ENCODE measurements at places on chromosomes 16 and 17.

GRCh38 chr16:22240023-22240710 is 34.1 kb downstream of the EEF2K start:
- no peak for DNase-seq

- no peak for DNase-seq
Measured at GRCh38 chr17:68289936-68290267, 1.0 kb downstream of the SLC16A6 start.

GRCh38 chr16:89246903-89247733 is 29.6 kb downstream of the ZNF778 start:
- peak; percentile 96 for DNase-seq

- DNase-seq, result no peak
Measured at GRCh38 chr16:11323551-11324336, 21.5 kb upstream of the RMI2 start.

DNA sequence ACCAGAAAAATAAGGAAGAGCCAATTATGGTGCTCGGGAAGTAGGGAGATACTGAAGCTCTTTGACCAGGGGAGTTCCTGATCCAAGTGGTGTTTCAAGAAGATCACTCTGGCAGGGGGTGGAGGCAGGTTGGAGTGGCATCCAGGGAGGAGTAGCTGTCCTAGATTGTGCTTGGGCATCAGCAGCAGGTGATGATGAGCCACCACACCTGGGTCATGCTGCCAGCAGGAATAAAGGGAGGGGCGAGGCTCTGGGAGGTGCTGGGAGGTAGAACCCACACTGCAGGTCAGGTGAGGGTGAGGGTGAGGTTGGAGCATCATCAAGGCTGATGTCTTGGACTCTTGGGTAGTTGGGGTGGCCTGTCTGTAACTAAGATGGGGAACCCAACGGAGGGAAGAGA is 35.4 kb upstream of the ADGRG1 start:
- no peak for DNase-seq

GRCh38 chr16:85733155-85733838 is 17.6 kb downstream of the C16orf74 start:
- no peak for DNase-seq

- DNase-seq, result no peak
Measured at GRCh38 chr16:12016291-12016947, 39.9 kb downstream of the SNX29 start.

GRCh38 chr17:48791128-48792032 is 25.6 kb downstream of the TTLL6 start:
- no peak for DNase-seq

- DNase-seq, result no peak
Measured at GRCh38 chr17:60745544-60745943, 67.9 kb downstream of the BCAS3 start.

- no peak for DNase-seq
Measured at GRCh38 chr17:80477647-80478478, 1.5 kb upstream of the NPTX1 start.

DNA sequence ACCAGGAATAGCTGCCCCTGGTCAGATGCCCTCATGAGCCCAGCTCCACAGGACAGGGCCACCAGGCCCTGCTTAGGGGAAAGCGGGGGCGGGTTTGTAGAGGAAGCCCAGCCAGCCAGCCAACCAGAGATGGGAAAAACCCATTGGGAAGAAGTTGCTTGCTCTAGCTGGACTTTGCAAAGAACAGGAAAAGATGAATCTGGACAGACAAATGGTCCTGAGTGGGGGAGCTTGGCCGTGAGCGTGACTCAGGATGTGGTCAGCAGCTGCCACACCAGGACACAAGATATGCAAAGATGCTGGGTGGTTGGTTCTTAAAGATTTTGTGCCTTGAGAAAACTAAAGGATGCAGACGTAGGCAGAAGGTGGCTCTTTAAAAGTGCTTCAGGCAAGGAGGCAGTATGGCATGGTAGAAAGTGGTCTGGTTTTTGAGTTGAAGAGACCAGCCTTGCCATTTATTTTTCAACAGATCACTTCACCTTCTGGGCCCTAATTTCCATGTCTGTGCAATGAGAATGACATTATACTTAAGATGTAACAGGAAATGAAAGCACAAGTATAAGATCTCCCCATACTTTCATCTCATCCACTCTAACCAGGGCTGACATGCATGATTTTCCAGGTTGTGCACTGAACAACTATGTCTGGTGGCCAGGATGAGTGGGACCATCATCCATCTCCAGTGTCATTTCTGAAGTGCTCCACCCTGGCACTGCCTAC is 27.8 kb upstream of the HEATR6 start:
- DNase-seq, result no peak

DNA sequence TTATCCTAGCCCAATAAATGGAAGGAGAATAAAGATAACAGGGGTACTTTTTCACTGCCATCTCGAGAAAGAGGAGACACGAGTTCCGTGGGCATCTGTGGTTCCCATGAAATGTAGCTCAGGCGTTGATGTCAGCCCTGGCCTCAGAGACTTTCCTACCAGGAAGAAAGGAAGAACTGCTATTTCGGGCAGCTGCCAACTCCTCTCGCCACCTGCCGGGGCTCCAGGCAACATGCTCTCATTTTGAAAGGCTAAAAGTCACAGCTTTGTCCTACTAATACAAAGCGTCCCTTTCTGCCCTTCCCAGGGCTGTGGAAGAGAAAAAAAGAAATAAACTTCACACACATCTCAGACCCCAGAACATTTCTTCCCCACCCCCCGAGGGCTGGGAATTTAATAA is 65.8 kb downstream of the DHRS7C start:
- DNase-seq, result no peak

DNA sequence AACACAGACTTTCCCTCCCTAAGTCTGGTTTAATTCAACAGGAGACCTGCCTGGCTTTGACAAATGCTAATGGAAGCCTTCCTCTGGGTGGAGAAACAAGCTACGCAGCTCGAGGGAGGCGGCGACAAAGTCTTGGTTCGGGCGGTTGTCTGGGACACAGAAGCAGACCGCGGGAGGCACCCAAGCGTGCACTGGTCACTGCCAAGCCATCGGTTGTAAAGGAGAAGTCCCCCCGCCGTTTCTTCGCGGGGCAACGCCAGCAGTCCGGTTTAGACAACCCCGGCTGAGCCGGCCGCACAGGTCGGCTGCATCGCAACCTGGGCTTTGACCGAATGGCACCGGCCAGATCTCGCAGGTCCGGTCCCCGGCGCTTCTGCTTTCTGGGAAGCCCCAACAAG is 586 bp downstream of the GLYR1 start:
- DNase-seq, result peak; percentile 4

DNA sequence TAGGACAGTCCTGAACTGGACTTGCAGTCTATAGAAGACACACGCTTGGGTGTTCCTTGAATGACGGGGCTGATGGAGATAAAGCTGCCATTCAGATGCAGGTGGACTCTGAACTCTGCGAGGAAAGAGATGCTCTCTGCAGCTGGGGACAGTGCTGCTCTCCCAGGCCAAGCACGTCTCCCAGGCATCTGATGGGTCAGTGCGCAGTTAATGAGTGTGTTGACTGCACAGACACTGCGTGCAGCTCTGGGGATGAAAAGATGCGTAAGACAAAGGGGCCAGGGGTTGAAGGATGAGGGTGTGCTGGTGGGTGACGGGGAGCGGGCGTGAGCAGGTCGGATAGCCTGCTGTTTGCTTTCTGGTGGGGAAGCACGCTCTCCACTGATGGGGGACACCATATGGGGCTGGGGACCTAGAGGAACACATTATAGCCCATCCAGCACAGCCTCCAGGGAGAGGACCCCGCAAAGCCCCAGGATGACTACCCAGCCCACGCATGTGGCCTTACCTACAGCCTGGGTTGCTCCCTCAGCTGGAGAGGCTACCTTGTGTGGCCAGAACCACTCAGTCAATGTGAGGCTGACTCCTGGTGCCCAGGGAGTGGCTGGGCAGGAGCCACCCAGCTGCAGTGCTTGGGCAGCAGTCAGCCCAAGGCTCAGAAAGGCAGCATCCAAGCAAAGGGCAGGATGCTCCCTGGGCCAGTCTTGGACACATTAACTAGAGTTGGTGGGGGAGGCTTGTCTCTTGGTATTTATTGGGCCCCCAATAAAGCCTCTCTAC is 246.3 kb downstream of the RBFOX3 start:
- DNase-seq, result no peak

DNA sequence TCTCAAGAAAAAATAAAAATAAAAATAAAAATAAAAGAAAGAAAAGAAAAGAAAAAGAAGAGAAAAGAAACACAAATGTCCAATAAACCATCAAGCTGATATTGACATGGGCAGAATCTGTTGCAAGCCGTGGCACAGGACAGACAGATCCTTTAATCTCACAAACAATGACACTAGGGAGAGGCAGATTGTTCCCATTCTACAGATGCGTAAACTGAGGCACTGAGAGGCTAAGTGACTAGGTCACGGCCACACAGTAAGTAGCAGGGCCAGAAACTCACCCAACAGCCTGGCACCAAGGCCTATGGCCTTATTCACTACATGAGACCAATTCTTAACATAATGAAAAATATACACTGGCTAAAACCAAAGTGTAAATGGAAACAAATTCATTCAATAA is 28.3 kb upstream of the ZFP90 start:
- no peak for DNase-seq

- no peak for DNase-seq
Measured at GRCh38 chr16:20948444-20948843, 47.9 kb downstream of the LYRM1 start.

DNA sequence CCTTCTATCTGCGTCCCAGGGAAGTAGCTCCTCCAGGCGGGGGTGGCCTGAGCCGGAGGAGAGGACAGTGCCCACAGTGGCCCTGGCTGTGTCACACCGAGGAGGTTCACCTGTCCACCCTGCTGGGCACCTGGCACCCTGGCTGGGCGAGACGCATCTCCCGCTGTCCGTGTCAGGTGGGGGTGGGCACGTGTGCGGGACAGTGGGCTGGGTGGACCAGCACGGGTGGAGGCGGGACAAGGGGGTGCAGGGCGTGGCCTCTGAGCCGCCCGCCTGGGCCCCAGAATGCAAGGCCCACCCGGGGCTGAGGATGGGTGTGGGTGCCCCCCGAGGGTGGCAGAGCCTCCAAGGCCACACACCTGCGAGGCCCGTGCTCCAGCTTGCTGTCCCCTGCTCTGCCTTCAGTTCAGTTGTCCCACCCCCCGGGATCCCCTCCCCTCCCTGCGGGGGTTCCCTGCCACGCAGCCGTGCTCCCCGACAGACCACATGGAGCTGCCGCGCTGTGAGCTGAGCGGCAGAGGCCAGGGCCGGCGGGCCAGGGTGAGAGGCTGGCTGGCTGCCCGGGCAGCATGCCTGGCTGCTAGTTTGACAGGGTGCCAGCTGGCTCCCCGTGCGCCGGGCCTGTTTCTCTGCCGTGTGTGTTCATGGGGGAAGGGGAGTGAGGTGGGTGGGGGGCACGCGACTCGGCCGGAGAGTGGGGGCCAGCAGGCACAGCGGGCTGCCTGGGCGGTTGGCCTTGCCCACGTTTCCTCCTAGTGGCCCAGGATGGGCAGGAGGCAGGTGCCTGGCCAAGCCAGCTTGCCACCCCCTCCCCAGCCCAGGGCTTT is 33.9 kb downstream of the BAHCC1 start:
- no peak for DNase-seq

- no peak for DNase-seq
Measured at GRCh38 chr16:60816461-60816860, 1219.8 kb downstream of the CDH8 start.

- no peak for DNase-seq
Measured at GRCh38 chr16:88761830-88762229, 23.2 kb downstream of the PIEZO1 start.

- no peak for DNase-seq
Measured at GRCh38 chr17:75125984-75126383, 5.6 kb downstream of the NT5C start.

DNA sequence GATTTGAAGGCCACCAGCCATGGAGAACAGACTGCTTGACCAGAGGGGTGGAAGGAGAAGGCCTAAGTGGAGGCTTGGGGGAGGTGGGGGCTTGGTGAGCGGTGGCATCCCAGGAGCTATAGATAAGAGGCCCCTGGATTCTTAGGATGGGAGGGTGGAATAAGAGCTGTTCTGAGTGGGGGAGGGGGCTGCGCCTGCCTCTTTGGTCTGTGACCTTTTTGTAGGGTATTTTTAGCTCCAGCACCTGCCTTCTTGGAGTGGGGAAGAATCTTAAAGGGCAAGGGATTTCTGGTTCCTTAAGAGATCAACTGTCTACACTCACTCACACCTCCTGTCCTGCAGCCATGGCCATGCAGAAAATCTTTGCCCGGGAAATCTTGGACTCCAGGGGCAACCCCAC is 567 bp downstream of the ENO3 start:
- no peak for DNase-seq

- DNase-seq, result no peak
Measured at GRCh38 chr16:50448522-50448921, 79.7 kb upstream of the BRD7 start.

DNA sequence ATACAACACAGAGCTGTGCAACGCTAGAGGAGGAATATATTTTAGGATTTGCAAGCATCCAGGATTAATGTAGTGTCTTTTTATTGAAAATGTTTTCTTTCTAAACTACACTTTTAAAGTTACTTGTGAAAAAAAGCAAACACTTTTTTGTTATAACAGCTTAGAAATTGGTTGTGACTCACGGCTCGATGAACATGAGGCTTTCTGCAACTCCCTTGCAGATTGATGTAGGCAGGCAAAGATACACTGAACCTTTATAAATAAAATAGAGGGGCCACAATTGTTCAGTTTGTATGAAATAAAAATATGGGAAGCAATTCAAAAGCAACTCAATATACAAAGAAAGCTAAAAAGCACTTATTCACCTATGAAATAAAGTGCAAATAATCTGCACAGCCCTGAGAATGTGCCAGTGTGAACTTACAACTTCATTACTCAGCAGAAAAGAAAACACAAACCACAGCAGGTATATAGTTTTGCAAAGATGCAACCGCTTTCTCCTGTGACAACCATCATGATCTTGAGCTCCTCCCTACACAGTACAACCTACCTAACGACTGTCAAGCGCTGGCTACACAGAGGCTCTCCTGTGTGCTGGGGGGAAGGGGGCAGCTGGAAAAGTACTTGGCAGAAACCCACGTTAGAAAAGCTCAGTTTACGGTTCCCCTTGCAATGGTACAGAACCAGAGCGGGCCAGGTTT is 948 bp downstream of the LUC7L start:
- no peak for DNase-seq

- no peak for DNase-seq
Measured at GRCh38 chr17:50938821-50939541, 72.8 kb upstream of the TOB1 start.

- DNase-seq, result no peak
Measured at GRCh38 chr17:1766382-1767135, 4.7 kb downstream of the SERPINF1 start.

DNA sequence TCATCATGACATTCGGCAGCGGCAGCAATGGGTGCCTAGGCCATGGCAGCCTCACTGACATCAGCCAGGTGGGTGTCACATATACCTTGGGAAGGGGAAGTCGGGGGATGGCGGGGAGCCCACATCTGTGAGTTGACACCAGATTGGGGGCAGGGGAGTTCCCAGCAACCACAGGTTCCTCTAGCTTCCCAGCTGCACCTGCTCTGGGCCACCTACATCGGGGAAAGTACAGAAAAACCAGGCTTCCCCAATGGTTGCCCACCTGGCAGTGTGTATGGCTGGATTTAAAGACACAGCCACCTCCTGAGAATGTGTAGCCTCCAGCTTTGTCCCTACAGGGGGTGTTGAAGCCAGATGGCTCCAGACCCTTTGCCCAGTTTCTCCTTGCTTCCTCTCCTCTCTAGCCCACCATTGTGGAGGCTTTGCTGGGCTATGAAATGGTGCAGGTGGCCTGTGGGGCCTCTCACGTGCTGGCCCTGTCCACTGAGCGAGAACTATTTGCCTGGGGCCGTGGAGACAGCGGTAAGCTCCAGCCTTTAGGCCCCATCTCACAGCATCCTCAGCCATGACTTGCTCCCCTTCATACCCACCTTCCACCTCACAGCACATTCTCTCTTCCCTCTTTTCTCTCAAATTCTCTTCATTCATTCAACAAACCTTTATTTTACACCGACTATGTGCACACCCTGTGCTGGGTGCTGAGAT is 5.0 kb upstream of the TRAF4 start:
- DNase-seq, result peak; percentile 62
